ENCODE measurements at places on chromosomes 11 and 22.

GRCh38 chr22:49936018-49936972 lies 17.9 kb downstream of the CRELD2 start:
- DNase-seq: peak; percentile 65

GRCh38 chr11:61144511-61145179 lies 16.6 kb downstream of the VPS37C start:
- no peak for DNase-seq

GRCh38 chr11:44681698-44682097 lies 45.1 kb upstream of the TSPAN18 start:
- no peak for DNase-seq

GRCh38 chr11:95111923-95112540 lies 22.4 kb downstream of the ENDOD1 start:
- DNase-seq: no peak

GRCh38 chr22:19402642-19403191 lies 28.8 kb downstream of the HIRA start:
- no peak for DNase-seq

- DNase-seq: no peak
These were observed 14.6 kb downstream of the IL10RA start for GRCh38 chr11:118000850-118001228.

DNA sequence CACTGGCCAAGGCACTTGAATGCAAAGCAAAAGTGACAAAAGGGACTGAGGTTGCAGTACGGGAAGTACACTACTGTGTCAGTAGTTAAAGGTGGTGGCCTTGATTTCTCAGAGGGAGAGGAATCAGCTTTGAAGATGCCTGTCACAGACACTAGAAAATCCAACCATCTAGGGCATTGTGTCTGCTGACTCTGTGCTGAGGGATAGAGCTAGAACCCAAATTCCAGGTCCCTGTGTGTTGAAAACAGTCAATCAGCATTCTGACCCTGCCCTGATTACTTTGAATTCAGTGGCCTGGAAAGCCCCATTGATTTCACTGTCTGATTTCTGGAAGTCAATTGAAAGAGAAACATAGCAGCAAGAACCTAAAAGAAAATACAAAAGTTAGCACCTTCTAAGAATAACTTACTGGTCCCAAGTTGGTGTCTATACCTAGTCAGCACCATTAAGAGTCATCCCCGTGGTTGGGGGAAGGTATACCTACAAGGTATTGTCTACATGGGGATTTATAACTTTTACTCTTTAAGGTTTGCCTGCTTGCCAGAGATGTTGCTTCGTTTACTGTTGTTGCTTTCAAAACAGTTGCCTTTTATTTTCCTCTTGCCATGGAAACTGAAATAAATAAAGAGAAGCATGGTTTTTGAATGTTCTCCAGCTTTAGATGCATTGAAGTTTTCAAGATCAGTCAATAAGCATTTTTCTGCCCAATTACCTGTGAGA lies 97.3 kb downstream of the PDHX start:
- peak; percentile 59 for DNase-seq

DNA sequence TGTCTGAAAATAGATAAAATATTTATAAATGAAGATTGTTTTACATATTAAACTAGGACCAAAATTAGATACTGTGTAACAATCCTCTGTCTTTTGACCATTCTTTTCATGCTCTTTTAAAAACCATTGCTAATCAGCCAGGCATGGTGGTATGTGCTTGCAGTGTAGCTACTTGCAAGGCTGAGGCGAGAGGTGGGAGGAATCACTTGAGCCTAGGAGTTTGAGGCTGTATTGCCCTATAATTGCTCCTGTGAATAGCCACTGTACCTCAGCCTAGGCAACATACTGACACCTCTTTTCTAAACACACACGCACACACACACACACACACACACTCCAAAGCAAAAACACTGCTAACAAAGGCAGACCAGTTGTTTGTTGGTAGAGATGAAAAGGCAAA lies 259.2 kb downstream of the JRKL start:
- no peak for DNase-seq

- no peak for DNase-seq
These were observed 9.1 kb downstream of the PIWIL4 start for GRCh38 chr11:94576306-94576705.

GRCh38 chr22:28581016-28581415 lies 98.6 kb downstream of the TTC28 start:
- DNase-seq: no peak

DNA sequence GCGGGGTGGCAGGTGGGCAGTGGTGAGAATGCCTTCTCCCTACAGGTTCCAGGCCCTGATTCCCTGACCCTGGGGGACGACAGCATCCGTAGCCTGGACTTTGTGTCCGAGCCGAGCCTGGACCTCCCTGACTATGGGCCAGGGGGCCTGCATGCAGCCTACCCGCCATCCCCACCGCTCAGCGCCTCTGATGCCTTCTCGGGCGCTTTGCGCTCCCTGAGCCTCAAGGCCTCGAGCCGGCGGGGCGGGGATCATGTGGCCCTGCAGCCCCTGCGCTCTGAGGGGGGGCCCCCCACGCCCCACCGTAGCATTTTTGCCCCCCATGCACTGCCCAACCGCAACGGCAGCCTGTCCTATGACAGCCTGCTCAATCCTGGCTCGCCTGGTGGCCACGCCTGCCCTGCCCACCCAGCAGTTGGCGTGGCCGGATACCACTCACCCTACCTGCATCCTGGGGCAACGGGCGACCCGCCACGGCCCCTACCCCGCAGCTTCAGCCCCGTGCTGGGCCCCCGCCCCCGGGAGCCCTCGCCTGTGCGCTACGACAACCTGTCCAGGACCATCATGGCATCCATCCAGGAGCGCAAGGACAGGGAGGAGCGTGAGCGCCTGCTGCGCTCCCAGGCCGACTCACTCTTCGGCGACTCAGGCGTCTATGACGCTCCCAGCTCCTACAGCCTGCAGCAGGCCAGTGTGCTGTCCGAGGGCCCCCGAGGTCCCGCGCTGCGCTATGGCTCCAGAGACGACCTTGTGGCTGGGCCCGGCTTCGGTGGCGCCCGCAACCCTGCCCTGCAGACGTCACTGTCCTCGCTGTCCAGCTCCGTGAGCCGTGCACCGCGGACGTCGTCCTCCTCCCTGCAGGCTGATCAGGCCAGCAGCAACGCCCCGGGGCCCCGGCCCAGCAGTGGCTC lies 7.9 kb downstream of the CCDC188 start:
- no peak for DNase-seq

DNA sequence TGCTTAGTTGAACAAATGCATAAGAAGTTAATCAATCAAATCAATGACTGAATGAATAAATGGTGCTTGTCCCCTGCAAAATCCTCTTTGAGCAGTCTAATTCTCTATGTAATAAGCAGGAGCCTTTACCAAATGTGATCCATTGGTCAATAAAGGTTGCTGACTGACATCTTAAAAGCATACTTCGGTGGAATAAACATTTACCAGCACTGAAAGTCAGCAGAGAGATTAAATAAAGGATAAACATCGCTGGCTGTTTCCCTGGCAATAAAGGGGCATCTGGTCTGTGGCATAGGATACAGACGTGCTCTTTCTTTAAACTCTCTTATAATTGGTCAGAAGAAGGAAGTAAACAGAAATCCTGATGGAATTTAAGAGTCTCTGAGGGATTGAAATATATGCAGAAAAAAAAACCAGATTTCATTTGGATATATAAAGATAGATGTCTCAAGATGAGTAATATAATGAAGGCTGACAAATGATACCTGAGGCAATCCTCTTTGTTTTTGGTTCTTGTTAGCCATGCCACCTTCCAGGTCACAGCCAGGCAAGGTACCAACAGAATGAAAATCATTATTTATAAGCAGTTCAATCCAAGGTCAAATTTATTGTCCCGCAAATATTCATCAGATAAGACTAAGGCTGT lies 578.4 kb upstream of the CCDC90B start:
- no peak for DNase-seq

DNA sequence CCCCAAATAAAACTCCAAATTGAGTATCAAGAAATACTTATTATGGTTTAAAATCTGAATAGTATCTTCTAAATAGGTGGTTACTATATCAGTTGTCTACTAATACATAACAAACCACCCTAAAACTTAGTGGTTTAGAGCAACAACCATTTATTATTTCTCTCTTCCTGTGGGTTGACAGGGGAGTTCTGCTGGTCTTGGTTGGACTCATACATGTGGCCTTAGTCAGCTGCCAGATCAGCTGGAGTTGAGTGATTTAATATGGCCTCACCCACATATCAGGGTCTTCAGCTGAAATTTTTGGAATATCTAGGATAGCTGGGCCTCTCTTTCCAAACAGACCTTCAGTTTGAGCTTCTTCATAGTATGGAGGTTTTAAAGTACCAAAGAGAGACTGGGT lies 34.5 kb downstream of the C11orf65 start:
- no peak for DNase-seq

DNA sequence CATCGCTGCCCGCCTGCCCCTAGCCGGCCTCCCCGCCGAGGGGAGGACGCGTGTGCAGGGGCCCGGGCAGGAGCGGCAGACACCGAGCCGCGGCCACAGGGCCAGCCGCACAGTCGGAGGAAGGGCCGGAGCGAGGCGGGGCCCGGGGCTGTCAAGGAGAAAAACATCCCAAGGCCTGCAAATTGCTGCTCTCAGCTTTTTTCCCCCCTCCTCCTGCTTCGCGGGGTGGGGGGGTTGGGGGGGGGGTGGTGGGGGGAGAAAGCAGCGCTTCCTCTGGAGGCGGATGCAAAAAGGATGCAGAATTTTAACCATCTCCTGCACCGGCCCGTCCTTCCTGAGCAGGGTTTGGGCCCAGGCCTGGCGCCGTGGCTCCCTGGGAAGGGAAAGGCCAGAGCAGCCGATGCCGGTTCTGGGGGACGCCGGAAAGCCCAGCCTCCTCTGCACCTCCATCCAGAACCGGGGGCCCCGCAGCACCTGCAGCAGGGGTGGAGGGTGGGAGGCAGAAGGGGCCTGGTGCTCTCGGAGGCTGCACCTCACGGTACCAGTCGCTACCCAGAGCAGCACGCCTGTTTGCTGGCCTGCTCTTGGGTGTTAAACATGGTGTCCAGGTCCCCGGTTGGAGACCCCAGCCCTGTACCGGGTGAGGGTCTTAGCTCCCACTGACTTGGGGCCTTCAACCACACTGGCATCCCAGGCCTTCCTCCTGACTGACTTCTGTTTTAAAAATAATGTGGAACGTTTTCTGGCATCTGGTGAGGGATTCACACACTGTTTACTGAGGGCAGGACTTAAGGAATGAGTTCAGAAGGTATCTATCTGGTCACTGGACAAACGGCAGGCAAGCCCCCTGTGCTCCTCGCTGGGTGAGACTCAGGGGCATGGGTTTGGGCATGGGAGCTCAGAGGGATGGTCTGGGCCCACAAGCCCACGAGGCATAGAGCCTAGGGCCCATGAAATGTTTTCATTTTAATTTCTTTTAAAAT lies 77.4 kb upstream of the WNT7B start:
- peak; percentile 77 for DNase-seq

- no peak for DNase-seq
These were observed 44.8 kb downstream of the SPECC1L start for GRCh38 chr22:24315367-24315966.

- DNase-seq: no peak
These were observed 21.5 kb downstream of the ASCC2 start for GRCh38 chr22:29816539-29816938.

DNA sequence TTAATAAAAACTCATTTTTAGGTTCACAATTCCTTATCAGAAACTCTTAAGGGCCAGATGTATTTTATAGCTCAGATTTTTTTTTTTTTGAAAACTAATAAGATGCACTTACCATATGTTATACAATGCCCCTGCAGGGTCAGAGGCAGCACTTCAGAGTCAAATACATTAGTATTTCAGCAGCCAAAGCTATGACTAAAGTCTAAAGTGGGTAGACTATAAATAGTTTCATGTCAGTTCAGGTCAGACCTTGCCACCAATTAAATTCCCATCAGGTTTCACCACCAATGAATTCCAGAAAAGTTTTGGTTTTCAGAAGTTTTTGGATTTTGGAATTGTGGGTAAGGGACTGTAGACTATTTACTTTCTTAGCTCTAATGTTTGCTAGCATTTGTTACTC lies 75.9 kb downstream of the FAM83F start:
- no peak for DNase-seq

DNA sequence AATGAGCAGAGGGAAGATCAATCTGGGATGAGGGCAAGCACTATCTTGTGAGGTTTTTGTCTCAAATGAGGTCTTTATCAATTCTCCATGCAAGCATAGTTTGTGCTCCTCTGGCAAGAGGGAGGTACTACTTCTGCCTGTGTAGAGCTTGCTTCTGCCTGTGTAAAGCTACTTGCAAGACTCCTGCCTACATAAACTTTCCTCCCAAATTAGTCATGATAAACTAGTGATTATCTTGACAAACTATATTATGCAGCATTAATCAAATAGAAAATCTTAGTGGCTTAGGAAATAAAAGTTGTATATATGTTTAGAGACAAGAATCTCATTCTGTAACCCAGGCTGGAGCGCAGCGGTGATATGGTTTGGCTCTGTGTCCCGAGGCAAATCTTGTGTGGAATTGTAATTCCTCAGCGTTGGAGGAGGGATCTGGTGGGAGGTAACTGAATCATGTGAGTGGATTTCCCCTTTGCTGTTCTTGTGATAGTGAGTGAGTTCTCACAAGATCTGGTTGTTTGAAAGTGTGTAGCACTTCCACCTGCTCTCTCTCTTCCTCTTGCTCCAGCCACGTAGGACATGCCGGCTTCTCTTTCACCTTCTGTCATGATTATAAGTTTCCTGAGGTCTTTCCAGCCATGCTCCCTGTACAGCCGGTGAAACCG lies 8.0 kb upstream of the MMP10 start:
- DNase-seq: no peak

DNA sequence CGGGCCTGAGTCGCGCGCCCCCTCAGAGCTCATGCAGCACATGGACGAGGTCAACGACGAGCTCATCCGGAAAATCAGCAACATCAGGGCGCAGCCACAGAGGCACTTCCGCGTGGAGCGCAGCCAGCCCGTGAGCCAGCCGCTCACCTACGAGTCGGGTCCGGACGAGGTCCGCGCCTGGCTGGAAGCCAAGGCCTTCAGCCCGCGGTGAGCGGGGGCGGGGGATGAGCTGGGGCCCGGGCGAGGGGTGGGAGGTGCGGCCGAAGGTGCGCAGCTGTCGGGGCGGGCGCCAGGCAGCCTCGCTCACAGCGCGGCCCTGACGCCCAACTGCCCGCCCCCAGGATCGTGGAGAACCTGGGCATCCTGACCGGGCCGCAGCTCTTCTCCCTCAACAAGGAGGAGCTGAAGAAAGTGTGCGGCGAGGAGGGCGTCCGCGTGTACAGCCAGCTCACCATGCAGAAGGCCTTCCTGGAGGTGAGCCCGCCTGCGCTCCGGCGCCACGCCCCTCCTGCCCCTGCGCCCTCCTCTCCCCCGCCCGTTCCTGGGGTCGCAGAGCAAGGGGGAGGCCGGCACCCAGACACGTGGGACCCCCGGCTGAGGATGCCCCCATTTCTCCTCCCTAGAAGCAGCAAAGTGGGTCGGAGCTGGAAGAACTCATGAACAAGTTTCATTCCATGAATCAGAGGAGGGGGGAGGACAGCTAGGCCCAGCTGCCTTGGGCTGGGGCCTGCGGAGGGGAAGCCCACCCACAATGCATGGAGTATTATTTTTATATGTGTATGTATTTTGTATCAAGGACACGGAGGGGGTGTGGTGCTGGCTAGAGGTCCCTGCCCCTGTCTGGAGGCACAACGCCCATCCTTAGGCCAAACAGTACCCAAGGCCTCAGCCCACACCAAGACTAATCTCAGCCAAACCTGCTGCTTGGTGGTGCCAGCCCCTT lies 20.5 kb downstream of the EPS8L2 start:
- no peak for DNase-seq
